HFFc6 (cell line): ENCODE measurements at places on chromosomes 16 and 17. TPM values are rescaled to one million over a fixed set of nuclear protein-coding genes. Genes with fewer than 3 reads are reported as not detected.

The BCL6B gene
- not detected in 3 replicates for total RNA-seq

The KCNJ16 gene
- not detected in 3 replicates for total RNA-seq

The ADAMTS18 gene
- total RNA-seq: not detected in 3 replicates

The GLG1 gene
- 139 to 157 TPM (median 154 TPM) in 3 replicates for total RNA-seq

The TBC1D3B gene
- 0.94 to 1.2 TPM in 2 of 3 replicates, not detected in the other for total RNA-seq

The RNF43 gene
- not detected in 3 replicates for total RNA-seq

The TMEM98 gene
- 38.6 to 68.8 TPM (median 67.1 TPM) in 3 replicates for total RNA-seq
